ENCODE measurements at places on chromosomes 3 and 15.

DNA sequence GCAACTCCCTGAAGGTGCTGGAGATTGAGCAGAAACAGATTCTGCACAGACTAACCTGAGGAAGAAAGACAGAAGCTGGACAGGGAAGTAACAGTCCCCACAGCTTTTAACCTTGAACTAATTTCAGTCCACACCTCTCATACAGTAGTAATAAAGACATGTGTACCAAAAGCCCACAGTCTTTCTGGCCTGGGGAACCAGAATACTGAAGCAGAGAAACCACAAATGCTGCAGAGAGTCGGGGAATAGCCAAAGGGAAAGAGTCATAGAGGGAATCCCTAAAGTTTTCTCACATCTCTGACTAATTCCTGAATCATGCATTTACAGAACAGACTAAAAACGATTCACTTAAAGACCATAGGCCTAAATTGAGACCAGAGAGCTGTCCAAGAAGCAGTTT is 503.4 kb upstream of the NECTIN3 start:
- no peak for DNase-seq

DNA sequence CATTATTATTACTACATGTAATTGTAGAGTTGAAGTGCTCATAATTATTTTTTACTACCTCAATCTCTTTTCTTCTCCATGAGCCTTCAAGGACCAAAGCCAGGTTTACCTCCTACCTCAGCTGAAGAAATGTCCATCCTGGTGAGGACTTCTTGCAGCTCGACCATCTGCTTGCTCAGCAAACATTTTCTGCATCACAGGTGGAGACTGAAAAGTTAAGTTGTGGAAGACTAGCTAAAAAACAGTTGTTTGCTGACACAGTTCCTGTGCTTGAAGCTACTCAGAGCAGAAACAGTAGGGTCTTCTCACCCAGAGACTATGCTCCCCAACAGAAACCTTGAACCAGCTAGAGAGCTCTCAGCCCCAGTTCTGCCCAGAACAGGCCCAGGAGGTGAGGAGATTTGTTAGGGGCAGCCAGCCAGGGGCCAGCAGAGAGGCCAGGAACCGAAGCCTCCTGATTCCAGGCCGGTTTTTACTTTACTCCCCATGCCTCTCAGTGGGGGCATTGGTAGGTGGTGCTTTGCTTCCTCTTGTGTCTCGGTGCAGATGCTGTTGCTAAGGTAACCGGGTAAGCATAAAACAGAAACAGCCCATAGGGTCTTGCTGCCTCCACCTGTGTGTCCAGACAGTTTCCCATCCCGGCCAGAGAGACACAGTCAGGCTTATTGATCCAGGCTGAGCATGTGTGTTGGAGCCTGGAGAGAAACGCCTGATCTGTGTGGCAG is 54.9 kb downstream of the CCNL1 start:
- no peak for DNase-seq

DNA sequence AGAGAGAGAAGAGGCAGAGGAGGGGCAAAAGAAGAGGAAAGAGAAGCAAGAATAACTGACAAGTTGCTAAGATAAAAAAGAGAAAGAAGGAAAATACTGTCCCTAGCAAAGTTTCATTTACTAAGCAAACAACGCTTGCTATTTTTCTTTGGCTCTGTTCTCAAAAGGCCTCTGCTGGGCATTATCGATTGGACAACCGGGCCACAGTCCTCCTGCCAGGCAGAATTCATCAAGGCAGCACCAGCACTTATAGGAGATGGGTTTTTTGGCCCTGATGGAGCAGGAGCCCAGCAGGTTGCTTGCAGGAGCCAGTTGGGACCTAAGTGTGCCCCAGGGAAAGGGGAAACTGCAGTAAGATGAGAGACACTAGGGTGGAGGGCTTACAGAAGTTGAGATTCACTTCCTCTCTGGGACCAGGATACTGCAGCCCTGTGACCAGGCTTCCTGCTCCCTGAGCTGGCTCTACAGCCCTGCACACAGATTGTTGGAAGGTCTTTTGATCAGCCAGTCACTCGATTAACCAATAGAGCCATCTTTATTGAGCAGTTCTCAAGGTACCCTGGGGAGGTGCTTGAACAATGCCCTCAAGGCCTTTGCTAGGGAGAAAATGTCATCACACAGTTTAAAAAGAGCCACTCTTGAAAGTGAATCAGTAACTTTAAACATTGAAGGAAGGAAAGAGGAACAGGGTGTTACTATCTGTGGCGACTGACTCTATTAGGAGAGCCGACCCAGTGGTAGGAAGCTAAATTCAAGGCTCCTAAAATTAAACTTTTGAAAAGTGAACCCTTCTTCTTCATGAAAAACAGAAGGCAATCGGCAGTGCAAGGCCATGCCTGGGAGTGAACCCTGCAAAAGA is 28.8 kb upstream of the GLCE start:
- DNase-seq = no peak

GRCh38 chr15:58425185-58425584 is 6.6 kb upstream of the LIPC start:
- DNase-seq = no peak

DNA sequence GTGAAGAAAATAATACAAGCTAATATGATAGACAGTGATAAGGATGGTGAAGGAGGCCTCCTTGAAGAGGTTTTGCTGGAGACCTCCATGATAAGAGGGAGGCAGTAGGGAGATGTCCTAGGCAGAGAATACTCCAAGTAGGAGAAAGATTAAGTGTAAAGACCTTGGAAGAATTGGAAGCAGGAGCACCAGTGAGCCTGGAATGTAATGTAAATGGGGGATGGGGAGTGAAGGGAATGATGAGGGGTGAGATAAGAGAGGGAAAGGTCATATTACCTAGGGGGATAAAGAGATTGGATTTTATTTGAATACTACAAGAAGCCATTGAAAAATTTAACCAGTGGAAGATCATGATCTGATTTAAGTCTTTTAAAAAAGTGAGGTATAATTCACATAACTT is 41.7 kb upstream of the ARL14 start:
- DNase-seq = no peak

DNA sequence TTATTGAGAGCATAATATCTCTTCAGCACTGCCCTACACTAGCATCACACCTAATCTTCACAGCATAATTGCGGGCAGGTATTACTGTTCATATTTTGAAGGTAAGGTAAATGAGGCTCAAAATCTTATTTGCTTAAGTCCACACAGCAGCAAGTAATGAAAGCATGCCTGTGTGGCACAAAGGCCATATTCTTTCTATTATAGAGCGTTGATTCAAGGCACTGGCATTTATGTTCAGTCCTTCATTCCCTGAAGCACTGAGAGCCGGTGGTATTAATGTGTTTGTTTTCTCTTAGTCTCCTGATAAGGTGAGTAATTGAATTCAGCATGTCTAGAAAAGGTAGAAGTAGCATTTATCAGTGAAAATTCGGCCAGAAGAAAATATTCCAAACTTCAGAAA is 231.2 kb downstream of the BBX start:
- no peak for DNase-seq

- DNase-seq = no peak
Measured at GRCh38 chr3:102476198-102476597, 41.4 kb downstream of the ZPLD1 start.

DNA sequence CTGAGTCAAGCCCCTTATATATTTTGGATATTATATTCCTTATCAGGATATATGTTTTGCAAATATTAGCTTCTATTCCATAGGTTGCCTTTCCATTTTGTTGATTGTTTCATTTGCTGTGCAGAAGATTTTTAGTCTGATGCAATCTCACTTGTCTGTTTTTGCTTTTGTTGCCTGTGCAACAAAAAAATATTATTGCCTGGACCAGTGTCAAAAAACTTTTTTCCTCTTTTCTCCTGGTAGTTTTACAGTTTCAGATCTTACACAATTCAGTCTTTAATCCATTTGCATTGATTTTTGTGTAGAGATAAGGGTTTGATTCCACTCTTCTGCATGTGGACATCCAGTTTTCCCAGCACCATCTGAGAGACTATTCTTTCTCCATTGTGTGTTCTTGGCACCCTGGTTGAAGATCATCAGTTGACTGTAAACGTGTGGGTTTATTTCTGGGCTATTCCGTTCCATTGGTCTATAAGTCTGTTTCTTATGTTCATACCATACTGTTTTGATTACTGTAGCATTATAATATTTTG is 228.9 kb upstream of the NR2E3 start:
- DNase-seq = no peak

GRCh38 chr3:127689266-127689860 is 16.6 kb downstream of the ABTB1 start:
- DNase-seq = no peak

DNA sequence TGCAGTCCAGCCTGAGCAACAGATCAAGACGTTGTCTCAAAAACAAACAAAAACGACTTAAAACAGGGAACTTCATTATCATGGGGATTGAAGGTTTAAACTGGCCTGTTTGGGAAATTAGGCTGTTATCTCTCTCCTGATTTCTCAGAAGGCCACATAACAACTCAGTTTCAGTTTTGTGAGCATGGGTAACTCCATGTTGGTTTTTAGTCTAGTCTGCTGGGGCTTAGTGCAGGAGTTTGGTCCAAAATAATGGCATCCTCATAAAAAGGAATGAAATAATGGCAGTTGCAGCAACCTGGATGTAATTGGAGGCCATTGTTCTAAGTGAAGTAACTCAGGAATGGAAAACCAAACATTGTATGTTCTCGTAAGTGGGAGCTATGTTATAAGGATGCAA is 2.3 kb upstream of the ZNF280D start:
- DNase-seq = no peak

GRCh38 chr3:187107989-187108388 is 31.3 kb downstream of the RPL39L start:
- no peak for DNase-seq

GRCh38 chr3:98702166-98702565 is 61.0 kb upstream of the ST3GAL6 start:
- DNase-seq = no peak

- DNase-seq = no peak
Measured at GRCh38 chr15:54410481-54410880, 432.2 kb downstream of the UNC13C start.

DNA sequence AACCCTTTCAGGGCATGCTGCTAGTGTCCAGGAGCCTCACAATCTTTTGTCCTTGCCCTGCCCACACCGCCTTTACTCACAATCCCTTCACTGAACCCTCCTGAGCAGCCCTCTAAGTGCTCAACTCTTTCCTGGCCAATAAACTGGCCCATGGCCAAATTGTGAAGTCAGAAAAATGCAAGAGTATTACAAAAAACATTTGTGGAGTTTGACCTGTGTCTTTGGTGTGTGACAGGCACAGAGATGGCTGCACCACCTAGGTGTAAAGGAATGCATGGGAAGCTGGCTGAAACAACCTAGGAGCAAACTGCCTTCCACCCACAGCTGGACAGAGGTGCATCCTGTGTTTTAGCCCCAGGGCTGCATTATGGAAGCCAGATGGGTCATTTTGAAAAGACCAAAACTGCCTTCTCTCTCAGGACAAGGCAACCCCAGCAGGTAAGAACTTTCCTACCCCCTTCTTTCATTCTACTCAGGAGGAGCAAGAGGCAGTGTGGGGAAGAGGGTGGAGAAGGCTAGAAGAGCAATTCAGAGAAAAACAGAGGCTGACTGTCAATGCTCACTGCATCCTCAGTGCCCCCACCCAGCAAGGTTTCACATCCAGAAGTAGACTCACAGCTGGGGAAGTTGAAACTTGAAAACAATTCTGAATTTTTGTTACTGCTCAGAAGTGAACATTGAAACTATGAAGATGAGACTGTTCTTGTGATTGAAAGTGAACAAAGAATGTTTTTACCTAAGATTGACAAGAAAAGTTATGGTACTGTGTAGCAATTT is 78.6 kb downstream of the TRIM42 start:
- no peak for DNase-seq

DNA sequence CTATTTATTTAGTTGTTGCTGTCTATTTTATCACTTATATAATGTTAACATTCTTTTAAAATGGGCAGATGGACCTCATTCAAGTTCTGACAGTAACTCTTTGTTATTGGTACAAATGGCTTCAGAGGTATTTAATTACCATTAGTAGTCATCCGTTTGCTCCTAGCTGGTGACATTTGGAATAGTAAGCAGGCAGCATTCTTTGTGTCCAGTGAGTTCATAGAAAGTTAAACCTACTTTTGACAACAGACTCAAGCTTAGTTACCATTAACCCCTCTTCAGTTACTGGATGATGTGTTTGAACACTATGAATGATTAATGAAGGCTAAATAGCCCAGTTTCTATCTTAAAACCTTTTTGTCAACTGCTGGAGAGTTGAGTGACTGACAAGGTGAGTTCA is 500.7 kb upstream of the ATP11B start:
- DNase-seq = no peak

GRCh38 chr3:194049394-194049793 is 86.6 kb upstream of the HES1 start:
- DNase-seq = no peak

DNA sequence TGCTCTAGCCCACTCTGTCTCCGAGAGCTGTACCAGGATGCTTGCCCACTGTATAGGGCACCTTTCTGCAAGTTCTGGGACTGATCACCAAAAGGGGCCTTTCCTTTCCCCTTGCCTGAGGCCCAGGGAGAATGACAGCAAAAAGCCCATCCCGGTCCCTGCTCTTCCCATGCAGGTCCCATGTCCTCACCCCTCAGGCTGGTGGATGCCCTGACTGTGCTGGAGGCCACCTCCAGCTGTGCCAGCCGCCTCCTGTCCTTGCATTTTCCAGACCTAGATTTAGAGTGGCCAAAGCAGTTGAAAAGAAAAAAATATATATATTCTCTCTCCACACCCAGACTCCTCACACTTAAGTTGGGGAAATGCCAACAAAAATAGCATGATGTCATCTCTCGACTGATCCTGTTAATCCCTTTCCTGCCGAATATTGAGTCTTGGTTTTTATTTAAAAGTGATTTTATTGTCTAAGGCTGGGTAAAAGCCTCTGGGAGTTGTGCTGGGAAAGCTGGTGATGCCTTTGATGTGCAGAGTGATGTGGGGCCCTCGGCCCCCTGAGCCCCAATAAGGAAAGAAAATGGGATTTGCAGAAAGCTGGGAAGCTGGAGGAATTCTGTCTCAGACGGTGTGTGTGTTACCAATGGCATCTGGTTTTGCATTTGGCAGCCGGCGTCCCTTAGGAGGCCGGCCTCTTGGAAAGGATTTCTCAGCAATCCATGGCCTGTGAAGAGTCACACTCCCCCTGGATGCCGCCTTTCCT is 29.3 kb upstream of the TPM1 start:
- no peak for DNase-seq

DNA sequence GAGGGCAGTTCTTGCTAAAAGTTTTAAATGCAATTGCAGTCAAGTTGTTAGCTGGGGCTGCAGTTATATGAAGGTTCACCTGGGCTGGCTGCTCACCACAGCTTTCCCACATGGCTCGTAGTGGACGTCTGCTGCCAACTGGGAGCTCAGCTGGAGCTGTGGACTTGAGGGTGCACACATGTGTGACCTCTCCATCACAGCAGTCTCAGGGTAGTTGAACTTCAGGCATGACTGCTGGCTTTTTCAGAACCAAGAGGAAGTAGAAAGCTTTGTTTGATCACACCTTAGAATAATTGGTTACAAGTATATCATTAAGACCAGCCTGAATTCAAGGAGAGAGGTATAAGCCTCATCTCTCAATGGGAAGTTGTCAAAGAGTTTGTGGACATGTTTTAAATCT is 74.1 kb downstream of the CHL1 start:
- DNase-seq = no peak

All from stimulated activated CD8-positive, alpha-beta memory T cell treated with anti-CD3 and anti-CD28 coated beads, Interleukin-15, amount 100 ng/mL, for 1 hour (primary cell).